Nucleus accumbens (tissue), 56 donors: ENCODE measurements at places on chromosomes 1 and 21.

DNA sequence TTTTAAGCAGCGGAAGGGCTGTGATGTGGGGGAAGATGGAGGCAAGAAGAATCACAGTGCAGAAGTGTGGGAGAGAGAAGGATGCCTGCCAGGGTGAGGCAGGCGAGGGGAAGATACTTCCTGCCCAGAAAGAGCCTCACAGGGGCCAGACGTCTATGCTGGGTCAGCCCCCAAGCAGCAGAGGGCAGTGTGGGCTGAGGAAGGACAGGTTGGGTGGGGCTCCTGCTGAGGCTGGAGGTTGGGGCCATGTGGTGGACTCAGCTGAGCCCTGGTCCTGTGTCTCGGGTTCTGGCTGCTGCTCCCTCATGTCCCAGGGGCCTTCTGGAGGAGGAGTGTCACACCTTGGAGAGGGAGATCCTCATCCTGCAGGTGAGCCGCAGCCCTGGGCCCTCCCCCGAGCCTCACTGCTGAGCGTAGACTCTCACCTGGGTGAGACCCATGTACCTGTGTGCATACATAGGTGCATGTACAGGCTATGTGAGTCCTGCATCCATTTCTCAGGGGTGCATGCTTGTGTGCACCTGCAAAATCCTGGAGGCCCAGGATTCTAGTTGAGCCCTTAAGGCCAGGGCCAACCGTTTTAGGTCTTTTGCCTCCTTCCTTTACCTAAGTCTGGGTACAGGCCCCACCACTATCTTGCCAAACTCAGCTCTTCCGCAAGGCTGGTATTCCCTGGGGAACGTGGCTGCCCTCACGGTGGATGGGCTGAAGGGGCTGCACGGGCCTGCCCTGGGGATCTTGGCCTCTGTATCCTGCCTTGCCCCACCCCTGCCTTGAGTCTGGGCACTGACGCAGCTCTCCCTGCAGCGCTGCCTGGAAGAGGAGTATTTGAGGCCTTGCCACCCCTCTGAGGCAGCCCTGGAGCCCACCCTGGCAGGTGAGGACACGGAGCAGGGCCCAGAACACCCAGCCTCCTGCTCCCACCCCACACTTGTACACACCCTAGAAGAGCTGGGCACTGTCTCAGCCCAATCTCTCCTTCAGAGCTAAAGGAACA lies 3.7 kb downstream of the CCDC24 start:
- DNase-seq: no peak

DNA sequence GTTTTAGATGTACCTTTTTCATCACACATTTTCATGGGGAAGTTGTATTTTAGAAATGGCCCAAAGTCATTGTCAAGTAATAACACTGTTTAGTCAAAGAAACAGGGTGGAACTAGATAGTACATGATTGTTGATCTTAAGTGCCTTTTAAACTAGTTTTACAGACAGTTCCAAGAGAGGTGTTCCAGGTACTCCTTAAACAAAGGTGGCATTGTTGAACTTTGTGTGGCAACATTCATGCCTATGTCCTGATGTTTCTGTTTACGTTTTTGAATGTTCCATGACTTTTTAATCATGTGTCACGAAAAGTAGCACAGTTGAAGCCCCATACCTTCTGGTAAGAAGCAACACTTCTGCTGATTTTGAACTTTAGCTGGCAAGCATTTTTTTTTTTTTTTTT lies 9.1 kb upstream of the SH3D21 start:
- no peak for DNase-seq

- DNase-seq: no peak
These were observed 150.7 kb downstream of the PATJ start for GRCh38 chr1:61892977-61893376.

DNA sequence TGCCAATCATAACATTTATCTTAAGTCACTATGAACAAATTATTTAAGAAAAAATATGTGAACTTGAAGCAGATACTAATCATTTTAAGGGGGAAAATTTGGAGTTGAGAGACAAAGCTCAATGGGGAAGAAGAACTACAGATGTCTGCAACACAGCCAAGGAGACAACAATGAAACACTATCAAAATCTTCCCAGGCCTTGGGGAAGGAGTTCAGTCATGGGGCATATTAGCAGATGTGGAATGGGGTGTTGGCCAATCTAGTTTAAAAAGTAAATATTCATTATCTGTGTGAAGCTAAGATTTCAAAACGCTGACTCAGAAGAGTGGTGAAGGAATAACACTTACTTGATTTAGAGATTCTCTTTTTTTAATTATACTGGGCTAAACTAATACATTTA lies 671.6 kb upstream of the ZP4 start:
- no peak for DNase-seq

- no peak for DNase-seq
These were observed 280.4 kb downstream of the BRINP2 start for GRCh38 chr1:177451191-177451590.

DNA sequence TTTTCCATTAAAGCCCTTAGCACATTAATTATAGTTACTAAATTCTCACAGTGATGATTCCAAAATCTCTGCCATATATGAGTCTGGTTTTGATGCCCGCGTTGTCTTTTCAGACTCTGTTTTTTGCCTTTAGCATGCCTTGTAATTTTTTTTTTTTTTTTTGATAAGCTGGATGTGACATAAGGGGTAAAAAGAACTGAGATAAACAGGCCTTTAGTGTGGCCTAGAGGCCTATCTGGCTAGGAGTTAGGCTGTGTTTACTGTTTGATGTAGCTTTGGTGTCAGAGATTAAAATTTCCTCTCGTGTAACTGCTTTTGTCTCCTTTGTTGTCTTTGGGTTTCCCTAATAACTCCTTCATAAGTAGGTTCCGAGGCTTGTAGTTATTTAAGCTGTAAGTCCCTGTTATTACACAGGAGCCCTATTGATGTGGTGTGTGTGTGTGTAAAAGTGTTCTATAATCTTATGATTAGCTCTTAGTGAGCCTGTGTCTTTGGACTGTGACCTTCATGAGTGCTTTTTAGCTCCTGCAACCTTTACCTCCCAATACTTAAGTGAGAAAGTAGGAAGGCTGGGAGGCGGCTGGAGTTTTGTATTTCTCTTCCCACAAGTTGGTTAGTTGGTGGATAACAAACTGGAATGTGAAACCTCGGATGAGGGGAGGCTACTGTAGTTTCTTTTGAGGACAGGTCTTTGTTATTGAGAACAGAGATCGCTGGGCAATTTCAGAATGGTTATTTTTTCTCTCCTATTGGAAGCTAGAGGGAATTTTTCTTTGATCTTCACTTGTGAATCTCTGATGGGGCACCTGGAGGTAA lies 19.3 kb downstream of the HS2ST1 start:
- DNase-seq: no peak

DNA sequence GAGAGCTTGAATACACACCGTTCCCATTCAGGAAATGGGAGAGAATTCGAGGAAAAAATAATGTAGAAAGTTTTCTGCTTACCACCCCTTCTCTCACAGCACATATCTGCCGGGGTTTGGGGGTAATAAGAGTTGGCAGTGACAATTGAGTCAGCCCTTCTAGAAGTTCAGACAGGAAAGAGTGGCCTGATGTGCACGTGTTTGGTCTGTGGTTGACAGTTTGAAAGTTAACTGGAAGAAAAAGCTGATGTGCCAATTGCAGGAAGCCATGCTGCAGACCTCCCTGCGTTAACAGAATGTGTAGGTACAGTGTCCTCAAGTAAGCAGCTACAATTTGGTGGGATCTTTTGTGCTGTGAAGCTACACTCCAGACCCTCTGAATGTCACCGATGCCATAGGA lies 50.9 kb downstream of the DHX9 start:
- no peak for DNase-seq

GRCh38 chr21:42796327-42797062 lies 82.8 kb downstream of the WDR4 start:
- DNase-seq: no peak

- no peak for DNase-seq
These were observed 14.3 kb downstream of the LMX1A start for GRCh38 chr1:165342168-165342567.

DNA sequence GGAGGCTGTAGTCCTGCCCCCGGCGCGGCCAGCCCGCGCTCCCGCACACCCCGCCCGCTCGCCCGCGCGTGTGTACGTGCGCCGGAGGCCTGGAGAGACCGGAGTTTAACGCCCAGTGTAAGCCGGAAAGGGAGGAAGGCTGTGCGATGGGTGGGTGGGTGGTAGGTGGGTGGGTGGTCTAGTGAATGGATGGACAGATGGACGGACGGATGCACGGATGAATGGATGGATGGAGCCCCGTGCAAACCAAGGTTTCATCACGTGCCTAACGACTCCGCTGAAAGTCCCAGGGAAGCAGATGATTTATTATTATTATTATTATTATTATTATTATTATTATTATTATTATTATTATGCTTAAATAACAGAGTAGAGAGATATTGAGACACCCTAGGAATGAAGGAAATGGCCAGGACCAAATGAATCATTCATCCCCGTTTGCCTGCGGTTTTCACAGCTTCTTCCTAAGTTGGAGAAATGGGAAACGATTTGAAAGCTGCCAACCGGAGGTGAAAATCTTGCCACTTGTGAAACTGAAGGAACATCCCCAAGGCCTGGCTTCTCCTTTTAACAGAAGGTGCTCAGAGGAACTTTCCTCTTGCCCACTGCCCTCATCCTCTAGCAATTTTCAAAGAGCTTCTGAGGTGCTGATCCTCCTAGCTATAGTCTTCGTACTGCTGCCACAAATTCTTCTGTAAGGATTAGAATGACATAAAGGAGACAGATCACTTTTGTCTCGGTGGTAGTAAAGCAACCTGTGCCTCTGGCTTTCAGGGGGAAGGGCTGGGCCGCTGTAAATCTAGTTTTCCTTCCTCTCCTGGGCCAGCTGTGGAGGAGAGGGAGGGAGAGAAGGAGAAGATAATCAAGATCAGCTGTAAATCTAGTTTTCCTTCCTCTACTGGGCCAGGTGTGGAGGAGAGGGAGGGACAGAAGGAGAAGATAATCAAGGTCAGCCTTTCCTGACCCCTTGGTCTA lies 648 bp upstream of the RGS7 start:
- no peak for DNase-seq

DNA sequence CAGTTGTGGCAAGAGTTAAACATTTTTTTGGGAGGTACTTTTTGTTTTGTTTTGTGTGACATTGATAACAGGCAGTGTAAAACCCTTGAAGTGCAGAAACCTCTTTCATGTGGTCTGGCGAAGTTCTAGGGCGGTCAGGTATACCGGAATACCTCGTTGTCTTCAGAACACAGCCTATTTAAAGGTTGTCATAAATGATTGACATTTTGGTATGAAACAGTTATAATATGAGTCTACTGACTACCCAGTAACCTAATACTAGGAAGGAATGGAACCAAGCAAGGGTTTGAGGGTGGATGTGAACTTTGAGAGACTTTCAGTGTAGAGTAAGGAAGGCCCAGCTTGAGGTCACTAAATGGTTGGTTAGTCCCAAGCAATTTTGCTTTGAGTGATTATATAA lies 40.5 kb downstream of the PATJ start:
- DNase-seq: no peak

GRCh38 chr21:36563341-36563926 lies 83.5 kb upstream of the CLDN14 start:
- DNase-seq: no peak

DNA sequence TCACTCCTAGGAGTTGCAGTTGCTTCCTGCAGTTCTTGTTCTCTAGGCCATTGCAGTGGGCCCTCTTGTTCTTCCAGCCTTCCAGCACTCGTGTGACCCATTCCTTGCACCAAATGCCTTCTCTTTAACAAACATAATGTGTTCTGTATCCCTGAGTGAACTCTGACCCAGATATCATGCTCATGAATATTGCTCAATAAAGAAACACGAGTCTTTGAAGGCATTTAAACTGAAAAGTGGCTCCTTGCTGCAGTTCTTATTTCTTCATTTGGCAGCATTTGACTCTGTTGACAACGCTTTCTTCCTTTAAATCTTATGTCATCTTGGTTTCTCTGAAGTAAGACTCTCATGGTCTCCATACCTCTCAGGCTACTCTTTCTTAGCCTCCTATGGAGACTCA lies 100.7 kb upstream of the PDE4B start:
- DNase-seq: no peak

DNA sequence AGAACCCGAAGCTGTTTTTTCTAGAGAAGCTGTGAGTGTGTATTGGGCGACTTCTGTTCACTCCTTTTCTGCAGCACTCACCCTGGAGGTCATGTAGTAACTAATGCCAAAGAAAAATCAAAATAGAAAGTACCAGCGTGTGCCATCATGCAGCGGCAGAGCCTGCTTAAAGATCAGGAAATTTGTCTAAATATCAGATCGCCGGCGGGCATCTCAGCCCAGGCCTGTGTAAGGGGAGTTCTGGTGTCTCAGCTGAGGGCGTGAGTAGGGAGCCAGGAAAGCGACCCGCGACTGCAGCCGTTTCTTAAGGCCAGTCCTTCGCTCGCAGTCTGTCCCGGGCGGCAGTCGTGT lies 768 bp downstream of the EDARADD start:
- no peak for DNase-seq

DNA sequence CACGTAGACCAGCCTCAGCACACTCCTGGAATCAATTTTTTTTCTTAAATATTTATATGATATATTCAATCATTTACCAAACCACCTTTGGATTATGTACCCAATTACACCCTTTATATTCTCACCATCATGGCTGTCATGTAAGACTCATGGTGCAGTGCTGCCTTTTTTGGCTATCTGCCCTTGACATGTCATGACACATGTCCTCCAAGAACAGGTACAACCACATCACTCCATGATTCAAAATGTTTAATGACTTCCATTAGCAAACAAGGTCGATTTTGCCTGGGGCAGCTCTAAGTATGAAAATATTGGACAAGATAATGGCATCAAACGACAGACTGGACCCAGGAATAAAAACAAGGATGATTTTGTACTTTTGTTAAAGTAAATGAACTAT lies 861.1 kb upstream of the ADAMTS5 start:
- DNase-seq: no peak

GRCh38 chr1:246302251-246302625 lies 204.8 kb downstream of the SMYD3 start:
- DNase-seq: no peak

GRCh38 chr1:8653878-8654277 lies 163.6 kb downstream of the RERE start:
- no peak for DNase-seq

- DNase-seq: no peak
These were observed 9.5 kb downstream of the SIM2 start for GRCh38 chr21:36708286-36709029.

DNA sequence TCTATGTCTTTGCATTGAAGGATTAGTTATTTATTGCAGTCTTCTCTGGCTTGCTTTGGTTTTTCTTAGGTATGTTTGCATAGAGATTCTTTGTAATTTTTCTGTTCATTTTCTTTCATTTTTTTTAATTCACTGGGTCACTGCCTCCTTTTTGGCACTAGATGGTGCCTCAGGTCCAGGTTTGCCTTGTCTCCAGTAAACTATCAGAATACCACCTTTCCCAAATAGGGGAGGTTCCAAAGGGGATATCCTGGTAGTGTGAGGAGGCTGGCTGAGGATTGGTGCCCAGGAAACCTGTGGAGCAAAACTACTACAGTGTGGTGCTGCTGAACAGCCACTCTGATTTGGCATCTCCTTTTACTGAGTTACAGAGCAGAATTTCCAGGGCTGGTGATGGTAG lies 257.1 kb downstream of the KCTD3 start:
- DNase-seq: no peak

GRCh38 chr1:147493349-147493748 lies 48.0 kb upstream of the BCL9 start:
- no peak for DNase-seq

GRCh38 chr1:168320800-168321450 lies 40.2 kb downstream of the TBX19 start:
- no peak for DNase-seq

GRCh38 chr1:50109647-50110075 lies 941 bp downstream of the ELAVL4 start:
- DNase-seq: no peak
